ENCODE measurements at places on chromosomes 7 and 10.

DNA sequence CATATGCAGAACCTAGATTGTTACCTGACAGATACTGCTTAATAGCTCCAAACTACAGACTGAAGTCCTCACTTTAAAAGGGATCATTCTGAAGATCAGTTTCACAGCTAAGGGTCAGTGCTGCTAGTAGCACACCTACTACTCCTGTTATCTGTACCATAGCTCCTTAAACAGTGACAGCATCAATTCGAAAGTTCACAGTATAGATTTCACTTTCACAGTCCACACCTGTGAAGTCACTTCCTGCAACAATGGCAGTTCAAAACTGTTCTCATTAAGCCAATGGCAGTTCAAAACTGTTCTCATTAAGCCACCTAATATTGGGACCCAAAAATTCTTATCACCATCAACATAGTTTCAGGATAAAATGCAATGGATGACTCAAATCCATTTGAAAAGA, 10.7 kb upstream of the FHIP2A start:
- DNase-seq, result peak; percentile 73

GRCh38 chr10:48605786-48606529, 1.1 kb upstream of the ARHGAP22 start:
- no peak for DNase-seq

GRCh38 chr10:60290558-60290957, 99.1 kb downstream of the ANK3 start:
- no peak for DNase-seq

DNA sequence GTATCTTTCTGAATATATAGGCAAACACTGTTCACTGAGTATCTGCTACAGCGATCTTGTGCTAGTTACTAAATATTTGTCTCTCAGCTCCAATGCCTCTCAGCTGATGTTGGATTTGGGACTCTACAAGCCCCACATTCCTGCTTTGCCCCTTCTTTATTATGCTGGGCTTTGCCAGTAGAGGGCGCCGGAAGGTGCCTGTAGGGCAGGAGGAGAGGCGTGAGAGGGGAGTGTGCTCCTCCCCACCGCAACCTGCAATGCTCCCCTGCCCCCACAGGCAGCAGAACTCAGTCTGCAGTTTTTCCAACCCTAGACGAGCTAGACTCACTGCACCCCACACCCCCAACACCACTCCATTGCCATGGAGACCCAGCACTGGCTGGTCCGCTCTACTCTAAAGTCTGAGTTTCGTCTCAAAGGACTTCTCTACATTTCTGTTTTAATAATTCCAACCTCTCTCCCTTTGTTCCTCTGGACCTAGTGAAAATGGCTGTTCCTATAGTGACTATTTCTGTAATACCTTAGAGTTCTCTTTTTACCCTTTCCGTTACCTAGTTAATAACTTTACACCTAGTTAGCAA, 337.6 kb downstream of the CCSER2 start:
- DNase-seq, result peak; percentile 39

DNA sequence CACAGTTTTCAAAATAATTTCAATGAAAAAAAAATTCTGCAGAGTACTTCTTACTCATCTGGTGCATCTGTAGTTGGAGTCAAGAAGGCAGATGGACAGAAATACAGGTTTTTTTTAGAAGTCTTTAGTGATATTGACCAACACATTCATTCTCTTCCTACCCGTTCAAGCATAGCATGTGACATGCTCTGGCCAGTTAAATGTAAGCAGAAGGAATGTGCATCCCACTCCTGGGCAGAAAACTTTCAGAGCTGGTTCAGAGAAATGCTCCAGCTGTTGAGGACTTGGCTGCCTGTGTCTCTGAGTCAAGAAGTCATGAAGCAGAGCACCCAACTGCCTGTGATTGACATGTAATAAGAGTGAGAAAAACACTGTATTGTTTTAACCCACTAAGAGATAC, 665.3 kb upstream of the IGFBP3 start:
- no peak for DNase-seq

DNA sequence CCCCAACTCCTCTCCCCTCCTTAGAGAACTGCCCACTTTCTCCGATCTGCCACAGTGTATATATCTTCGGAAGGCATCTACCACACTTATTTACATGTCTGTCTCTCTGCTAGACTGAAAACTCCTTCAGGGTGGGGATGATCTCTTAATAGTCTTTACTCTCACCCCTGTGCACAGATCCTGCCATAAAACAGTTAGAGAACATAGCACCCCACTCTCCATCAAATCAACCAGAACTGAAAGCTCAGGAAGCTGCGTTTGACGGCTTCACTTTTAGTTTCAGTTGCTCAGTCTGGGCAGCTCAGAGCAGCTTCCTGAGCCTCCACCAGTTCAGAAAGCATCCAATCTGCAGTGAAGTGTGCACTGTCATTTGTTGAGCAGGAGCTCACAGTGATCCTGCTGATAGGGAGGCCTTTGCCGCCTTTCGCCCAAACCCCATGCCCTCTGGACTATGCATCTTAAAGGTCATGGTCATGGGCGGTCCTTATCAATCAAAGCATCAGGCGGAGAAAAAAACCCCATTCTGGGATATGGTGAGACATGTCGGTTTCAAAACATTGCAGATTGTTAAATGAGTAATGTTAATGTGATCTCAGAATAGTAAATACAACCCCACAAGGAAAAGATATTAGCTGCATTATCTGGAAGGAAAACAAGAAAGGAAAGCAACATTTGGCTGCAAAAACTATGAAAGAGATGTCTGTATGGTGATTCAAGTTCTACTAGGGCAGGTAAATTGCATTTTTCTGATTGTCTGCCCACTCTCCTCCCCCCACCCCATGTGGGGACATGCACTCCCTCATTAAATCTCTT, 167.1 kb upstream of the ADO start:
- DNase-seq, result peak; percentile 86
